ENCODE measurements at places on chromosomes 4 and X.

GRCh38 chr4:822361-823175, 3.4 kb downstream of the CPLX1 start:
- DNase-seq: no peak

- no peak for DNase-seq
Measured at GRCh38 chr4:3391422-3391821, 50.3 kb upstream of the HGFAC start.

DNA sequence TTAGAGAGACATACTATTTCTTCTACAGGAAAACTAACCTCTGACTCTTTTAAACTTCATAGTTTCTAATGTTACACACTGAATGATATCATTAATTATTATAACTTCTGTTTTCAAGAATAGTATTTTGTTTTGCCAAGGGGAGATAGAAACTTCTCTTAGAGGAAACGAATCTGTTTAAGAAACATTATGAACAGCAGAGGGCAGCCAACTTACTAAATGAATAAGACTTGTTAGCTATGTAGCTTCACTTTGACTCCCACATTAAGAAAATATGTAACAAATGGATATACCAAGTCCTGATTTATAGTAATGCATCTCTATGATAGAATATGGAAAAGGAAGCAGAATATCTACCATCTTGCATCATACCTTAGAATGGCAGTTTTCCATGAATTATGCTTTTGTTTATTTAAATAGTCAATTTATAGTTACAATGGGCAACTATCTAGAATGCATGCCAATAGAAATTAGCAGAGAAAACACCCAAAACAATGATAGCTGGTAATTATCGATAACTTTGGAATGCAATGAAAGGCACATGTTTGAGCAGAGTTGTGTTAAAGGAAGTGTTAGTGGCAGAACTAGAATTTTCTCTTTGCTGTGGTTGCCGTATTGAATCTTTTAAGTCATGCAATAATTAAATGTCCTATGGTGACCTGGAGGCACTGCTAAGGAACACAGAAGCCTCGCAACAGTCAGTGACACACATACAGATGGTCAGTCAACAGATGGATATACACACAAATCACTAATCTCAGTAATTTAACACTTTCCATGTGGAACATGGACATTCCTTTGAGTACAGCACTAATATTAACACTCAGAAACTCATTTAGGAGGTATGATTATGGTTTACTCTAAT, 105.7 kb upstream of the PDLIM3 start:
- DNase-seq: no peak

DNA sequence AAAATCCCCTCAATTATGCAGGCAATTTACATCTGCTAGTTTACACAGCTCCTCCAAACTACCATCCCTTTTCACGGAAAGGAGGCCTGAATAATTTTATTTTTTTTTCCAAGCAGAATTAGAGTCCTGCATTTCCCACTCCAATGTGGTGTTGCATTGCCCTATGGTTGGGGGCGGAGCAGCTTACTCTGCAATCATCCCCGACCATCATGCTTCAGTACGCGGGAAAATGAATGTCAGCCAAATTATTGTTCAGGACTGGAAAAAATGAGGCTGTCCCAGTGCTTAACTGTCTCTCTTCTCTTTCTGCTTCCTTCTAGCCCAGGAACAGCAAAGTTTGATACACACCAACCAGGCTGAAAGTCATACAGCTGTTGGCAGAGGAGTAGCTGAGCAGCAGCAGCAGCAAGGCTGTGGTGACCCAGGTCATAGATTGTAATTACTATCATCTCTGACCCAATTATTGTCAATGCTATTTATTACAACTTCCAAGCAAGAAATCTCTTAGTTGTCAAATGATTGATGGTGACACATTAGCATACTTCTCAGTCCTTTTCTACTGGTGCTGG, 28.3 kb downstream of the MMRN1 start:
- no peak for DNase-seq

- DNase-seq: no peak
Measured at GRCh38 chrX:39159921-39160507, 358.8 kb downstream of the MID1IP1 start.

DNA sequence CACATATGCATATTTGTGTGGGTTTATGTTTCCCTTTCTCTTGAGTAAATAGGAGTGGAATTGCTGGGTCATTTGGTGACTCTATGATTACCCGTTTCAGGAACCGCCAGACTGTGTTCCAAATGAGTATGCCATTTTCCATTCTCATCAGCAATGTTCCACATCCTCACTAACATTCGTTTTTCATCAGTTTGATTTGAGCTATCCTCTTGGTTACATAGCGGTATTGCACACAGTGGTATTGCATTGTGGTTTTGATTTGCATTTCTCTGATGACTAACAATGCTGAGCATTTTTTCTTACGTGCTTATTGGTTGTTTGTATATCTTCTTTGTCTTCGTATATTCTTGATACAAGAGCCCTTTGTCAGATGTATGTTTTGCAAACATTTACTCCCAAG, 218.0 kb upstream of the AMOT start:
- no peak for DNase-seq

DNA sequence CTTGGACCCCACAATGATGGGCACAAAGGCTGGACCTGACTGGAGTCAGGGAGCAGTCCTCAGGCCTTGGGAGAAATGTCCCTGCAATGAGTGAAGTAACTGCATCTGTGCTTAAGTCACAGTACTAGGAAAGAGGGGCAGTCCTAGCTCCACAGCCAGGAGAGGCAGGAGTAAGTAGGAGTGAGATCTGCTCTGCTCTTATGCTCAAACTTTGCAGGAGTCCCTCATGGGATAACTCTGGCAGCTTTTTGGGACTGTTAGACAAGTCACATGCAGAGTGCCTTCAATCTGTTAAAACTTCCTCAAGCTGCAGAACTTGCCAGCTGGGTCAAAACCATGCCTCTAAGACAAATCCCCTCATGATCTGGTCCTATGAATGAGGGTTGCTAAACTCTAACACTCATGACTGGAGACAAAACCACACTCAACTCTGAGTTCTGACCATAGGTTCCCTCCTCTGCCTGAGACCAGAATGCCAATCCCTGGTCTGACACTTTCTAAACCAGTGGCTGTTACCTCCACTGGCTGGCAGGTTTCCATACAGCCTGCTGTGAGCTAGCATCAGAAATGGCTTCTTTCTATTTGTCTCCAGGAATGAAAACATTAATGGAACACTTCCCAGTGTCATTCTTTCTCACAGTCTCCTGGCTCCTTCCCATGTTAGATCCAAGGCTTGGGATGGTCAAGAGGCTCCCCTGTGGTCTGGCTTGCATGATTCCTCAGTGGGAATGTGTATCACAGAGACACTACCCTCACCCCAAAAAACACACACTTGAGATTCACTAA, 819.3 kb downstream of the PCDH7 start:
- DNase-seq: no peak

DNA sequence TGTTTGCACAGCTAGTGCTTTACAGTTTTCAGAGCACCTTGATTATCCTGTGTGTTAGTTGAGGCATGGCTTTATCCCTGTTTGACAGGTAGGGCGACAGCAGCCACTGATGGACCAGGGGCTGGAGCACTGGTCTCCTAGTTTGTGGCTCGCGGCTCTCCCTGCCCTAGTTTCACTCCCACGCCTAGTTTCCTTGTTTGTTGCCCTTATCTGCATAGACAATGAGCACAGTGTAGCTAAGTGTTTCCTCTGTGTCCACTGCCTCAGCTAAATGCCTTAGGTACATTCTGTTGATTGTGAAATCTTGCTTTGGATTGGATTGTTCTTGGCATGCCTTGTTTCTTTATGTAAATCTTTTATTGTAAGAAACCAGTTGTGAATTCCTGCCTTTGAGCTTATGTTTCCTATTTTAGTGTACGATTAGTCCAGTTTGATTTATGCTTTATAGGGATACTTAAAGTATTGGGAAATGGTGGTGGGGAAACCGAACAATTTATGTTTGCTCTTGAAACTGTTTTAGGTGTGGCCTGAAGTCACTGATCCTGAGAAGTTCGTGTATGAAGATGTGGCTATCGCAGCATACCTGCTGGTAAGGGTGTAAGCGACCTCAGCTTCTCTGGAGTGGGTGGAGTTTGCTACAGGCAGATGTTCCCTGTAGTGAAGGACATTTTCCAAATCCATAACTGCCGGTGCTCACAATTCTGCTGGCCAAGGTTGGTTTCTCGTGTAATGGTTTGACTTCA, 11.0 kb downstream of the TRMT44 start:
- no peak for DNase-seq

GRCh38 chr4:159237975-159238374, 135.1 kb downstream of the RAPGEF2 start:
- no peak for DNase-seq

DNA sequence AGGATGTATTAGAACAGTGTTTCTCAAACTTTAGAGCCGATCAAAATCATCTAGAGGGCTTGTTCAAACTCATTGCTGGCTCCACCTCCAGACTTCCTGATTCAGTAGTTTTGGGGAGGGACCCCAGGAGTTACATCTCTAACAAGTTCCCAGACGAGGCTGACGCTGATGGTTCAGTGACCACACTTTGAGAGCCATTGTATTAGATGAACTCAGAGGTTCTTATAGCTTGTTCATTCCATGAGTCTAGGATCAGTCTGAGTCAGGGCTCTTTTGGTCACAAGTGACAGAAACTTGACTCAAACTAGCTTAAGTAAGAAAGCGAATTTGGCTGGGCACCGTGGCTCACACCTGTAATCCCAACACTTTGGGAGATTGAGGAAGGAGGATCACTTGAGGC, 11.5 kb upstream of the ADGRG2 start:
- no peak for DNase-seq

DNA sequence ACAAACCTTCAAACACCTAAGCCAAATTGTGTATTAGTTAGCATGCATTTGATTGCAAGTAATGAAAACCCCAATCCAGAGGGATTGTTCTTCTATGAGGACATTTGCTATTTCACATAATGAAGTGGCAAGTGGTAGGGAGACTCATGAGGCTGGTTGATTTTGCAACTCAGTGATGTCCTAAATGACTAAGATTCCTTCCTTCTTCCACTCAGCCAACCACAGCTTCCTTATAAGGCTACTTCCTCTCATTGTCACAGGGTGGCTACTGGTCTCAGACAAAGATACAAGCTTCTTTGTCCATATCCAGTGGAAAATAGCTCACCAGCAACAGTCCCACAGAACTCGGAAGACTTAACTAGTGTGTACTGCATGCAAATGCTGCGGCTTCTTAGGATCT, 5.3 kb upstream of the OTC start:
- no peak for DNase-seq

DNA sequence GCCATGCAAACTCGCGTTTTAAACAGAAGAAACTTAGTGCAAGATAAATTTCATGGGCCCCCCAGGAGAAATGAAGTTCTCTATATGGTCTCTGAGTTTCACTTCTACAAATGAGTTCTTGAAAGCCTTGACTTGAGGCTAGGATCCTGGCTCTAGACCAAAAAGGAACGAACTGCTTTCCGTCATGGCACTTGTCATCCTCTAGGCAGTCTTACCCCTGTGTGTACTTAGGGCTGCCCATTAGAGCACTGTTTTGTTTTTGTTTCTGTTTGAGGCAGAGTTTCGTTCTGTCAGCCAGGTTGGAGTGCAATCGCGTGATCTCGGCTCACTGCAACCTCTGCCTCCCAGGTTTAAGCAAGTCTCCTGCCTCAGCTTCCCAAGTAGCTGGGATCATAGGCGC, 29.0 kb downstream of the RNF4 start:
- no peak for DNase-seq

- no peak for DNase-seq
Measured at GRCh38 chr4:126172126-126172525, 857.4 kb downstream of the FAT4 start.

GRCh38 chr4:88791274-88791673, 93.6 kb upstream of the NAP1L5 start:
- DNase-seq: no peak

DNA sequence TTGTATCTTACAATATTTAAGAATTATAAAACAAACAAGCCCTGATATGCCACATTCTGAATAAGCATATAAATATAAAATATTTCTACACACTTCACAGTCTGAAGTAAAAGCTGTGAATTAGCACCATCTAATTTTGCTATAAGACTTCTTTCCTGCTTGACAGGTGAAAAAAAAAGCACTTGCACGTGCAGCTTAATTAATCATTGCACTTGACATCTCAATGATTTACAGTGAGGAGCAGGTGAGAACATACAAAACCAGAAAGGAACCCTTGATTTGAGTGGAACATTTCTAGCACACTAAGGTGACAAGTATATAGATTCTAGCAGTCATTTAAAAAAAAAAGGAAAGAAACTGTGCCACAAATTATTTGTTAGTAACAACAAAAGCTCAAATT, 47.9 kb downstream of the CHIC2 start:
- DNase-seq: no peak

DNA sequence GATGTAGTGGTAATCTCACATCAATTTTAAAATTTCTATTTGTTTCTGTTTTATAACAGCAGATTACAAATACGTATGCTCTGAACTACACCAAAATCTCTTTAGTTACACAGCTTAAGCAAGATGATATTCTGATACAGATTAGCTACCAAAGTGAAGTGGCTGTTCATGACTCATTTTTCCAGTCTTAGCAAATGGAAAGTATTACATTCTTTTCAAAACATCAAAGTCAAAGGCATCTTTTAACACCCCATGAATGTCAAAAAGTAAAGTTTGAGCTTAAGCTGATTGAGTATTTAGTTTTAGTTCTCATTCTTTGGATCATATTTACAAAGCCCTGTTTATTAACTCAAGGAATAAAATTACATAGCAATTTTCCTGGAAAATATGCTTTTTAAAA, 6.6 kb upstream of the HPGDS start:
- no peak for DNase-seq

- no peak for DNase-seq
Measured at GRCh38 chr4:2357821-2358745, 60.4 kb downstream of the ZFYVE28 start.

DNA sequence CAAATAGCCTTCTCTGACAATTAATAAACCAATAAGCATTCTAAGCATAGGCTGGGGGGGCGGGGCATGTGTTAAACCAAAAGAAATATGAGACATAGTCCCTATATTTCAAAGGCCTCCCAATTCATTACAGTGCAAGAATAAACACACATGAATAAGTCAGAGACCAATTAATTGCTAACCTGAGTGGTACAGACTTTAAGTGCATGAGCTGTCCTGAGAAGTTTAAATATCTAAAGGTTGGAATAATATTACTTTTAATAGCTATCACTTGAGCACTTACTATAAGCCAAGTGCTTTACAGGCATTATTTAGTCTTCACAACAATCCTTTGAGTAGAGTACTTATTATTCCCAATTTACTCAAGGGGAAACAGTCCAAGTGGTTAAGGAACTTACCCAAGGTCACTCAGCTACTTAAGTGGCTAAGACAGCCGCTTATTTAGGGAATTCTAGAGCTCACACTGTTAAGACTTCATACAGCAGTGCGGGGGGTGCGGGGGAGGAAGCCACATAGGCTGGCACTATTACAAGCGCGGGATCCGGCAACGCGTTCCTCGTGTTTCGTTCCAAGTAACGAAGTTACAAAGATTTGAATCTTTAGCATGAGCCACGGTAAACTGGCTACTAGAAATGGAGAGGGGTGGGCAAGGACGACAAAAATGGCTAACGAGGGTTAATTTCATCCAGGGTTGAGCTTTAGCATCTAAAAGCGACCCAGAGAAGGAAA, 1.4 kb downstream of the THOC2 start:
- no peak for DNase-seq

GRCh38 chrX:109685656-109686078, 47.4 kb downstream of the ACSL4 start:
- no peak for DNase-seq
